ENCODE measurements at places on chromosomes 5 and 9.

DNA sequence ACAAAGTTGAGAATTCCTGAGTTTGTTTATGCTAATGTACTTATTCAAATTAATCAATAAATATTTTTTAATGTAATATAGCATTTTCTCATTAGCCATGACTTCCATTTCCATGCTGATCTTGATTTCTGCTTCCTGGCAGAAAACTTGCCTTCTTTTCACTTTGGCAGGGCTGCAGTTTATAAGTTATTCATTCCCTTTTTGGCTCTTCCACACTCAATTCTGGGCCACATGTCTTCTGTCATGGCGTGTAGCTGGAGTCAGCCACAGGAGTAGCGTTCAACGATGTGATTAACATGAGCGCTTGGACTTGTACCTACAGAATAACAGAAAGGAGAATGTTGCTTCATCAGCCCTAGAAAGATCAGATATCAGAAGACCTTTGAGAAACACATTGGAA, 172.9 kb downstream of the CFAP90 start:
- DNase-seq: no peak

GRCh38 chr9:80968611-80969010, 720.7 kb downstream of the TLE1 start:
- no peak for DNase-seq

DNA sequence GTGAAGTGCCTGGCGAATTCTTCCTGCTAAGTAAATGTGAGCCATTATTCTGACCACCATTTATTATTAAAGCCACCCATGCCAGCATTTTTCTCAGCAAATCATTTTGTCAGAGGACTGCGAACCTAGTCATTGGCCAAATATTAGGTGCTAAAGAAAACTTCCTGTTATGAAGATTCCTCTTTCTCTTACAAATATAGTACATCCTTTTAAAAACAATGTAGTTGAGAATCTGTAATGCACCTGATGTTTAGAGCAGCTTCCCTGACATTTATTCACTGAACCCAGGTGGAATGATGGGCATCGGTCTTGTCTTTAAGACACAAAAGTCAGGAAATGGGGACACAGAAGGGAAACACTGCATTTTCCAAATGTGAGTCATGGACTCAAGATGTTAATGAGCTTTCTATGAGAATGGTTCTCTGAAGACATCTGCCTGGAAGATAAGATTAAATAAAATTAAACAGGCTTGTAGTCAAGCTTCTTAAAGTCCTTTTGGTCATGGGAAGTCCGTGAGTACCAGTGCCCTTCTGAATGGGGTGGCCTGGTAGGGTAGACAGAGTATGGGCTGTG, 290.6 kb downstream of the FBXL7 start:
- no peak for DNase-seq

GRCh38 chr5:65413822-65414221, 67.9 kb downstream of the ADAMTS6 start:
- DNase-seq: no peak

DNA sequence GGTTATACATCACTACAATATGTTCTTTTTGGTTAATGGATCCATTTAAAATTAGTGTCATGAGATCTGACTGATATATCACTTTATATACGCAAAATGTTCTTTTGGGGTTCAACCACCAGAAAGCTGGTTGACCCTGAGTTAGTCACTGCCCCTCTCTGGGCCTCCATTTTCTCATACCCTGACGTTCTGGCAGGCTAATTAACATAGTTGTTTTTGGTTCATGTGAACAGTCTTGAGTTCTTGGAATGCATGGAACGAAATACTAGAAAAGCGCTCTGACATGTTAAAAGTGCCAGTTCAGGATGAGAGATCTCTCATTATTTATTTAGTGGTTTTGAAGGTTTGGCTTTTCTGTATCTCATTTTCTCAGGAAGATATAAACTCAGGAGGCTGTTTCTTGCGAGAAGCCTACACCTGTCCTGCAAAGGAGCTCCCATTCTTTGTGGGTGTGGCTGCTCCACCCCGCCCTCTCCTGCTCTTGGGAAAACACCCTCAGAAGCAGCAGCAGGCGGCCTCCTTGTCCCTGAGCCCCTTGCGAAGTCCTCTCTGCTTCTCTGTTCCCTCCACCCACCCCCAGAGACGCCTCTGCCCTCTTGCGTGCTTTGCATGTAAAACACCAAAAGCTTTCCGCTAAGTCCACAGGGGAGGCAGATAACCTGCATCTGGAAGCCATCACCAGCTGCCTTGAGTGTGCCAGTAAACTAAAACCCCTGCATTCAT, 302.4 kb upstream of the PANK3 start:
- no peak for DNase-seq

GRCh38 chr9:122221183-122221811, 7.5 kb downstream of the LHX6 start:
- DNase-seq: no peak

- no peak for DNase-seq
Measured at GRCh38 chr5:142110046-142110531, 1.5 kb downstream of the NDFIP1 start.

DNA sequence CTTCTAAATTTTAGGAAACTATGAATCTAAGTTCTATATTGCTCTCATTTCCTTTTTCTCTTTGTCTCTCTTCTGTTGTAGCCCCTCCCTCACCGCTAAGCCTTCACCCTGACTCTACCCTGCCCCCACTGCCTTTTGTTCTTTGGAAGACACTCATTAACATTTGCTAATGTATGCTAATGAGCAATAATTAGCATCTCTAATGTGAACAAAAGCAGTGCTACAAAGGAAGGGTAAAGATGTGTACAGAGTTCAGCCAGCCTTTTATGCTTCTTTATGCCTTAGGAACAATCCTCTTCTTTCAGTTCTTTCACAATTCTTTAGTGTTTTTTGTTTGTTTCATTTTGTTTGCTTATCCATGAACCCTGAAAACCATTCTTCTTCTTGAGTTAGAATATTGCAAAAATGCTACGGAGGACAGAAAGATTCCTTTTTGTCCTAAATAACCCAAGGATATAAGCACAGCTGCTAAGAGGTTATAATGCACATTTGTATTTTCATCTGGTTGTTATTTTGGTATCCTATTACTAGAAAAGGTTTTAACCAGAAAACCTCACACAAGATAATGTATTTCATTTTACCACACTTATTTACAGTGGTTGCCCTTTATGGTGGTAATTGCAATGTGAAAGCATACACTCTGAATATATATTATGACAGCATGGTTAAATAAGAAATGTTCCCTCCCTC, 159.3 kb downstream of the TMC1 start:
- peak; percentile 74 for DNase-seq

DNA sequence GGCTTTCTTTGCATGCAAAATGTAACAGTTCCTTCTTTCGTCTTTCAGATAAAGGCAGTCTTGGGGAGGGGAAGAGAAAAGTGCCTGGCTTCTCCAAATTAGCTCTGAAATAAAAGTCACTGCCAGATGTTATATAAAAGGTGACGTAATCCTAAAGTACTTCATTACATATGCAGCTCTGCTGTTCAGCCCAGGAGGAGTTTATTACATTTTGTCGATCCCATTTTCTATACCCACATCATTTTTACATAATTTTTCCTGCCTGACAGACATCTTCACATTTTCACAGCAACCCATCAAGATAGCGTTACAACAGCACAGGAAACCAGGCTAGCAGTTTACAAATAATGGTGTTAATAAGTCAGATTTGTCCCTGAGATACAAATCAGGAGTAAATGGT, 86.7 kb upstream of the SLC30A5 start:
- DNase-seq: no peak

- no peak for DNase-seq
Measured at GRCh38 chr5:15741591-15741990, 241.6 kb downstream of the FBXL7 start.

- DNase-seq: no peak
Measured at GRCh38 chr9:20357037-20357432, 265.3 kb downstream of the MLLT3 start.

DNA sequence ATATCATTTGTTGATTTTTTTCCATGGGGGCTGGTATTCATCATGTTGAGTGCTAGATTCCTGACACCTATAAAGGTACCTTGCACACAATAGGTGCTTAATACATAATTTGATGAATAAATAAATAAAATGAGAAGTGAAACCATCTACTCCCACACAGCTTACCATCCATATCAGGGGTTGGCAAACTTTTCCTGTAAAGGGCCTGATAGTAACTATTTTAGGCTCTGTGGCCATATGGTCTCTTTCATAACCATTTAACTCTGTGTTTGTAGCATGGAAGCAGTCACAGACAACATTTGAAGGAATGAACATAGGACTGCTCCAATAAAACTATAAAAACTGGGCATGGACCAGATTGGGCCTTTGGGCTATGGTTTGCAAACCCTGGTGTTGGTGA, 100.3 kb downstream of the GCNT1 start:
- no peak for DNase-seq

- DNase-seq: peak; percentile 78
Measured at GRCh38 chr5:153678617-153679329, 188.3 kb downstream of the GRIA1 start.

DNA sequence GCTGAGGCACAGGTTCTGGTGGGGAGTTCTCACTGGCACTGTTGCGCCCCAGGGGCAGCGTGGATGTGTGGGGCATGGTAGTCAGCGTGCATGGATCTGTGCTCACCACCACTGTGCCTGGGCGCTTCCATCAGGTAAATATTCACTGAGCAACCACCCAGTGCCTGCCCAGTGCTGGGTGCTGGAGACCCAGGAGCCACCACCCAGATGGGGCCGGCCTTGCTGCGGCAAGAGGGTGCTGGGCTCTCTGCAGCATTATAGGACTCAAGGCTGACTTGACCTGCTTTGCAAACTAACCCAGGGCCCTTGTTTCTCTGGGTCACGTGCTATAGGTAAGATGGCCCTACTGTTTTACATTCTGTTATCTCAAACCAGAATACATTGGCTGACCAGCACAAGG, 60.5 kb downstream of the DAP start:
- no peak for DNase-seq

DNA sequence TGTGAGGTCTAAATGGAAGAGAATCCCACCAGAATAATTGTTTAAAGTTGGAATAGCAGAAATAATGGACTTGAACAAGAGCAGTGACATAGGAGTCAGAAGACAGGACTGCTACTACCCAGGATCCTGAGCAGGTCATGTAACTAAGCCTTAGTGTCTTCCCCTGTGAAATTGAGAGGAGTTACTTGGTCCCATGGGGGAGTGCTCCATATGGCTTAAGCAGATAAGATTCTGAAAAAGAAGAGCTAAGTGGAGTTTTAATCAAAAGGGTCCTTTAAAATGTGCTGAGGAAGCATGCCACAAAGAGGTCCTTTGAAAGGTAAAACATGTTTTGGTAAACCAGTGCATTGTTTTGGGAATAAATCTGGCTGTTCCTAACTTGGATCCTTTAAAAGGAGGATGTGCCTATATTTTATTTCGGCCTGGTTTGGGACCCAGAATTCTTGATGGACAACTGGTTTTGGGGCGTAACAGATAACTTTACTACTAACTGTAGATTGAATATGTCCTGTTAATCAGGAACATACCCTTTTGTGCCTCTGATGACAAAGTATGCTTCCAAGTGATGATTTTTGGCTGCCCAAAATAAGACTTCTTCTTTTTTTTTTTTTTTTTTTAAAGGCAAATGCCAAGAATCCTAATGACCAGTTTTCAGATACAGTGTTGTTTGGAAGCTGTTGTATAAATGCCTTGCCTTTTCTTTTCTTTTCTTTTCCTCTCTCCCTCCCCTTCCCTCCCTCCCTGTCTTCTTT, 5.7 kb downstream of the RCL1 start:
- no peak for DNase-seq

GRCh38 chr9:138065287-138065686, 187.7 kb downstream of the CACNA1B start:
- no peak for DNase-seq

GRCh38 chr9:135415586-135415985, 64.0 kb upstream of the PPP1R26 start:
- DNase-seq: no peak

DNA sequence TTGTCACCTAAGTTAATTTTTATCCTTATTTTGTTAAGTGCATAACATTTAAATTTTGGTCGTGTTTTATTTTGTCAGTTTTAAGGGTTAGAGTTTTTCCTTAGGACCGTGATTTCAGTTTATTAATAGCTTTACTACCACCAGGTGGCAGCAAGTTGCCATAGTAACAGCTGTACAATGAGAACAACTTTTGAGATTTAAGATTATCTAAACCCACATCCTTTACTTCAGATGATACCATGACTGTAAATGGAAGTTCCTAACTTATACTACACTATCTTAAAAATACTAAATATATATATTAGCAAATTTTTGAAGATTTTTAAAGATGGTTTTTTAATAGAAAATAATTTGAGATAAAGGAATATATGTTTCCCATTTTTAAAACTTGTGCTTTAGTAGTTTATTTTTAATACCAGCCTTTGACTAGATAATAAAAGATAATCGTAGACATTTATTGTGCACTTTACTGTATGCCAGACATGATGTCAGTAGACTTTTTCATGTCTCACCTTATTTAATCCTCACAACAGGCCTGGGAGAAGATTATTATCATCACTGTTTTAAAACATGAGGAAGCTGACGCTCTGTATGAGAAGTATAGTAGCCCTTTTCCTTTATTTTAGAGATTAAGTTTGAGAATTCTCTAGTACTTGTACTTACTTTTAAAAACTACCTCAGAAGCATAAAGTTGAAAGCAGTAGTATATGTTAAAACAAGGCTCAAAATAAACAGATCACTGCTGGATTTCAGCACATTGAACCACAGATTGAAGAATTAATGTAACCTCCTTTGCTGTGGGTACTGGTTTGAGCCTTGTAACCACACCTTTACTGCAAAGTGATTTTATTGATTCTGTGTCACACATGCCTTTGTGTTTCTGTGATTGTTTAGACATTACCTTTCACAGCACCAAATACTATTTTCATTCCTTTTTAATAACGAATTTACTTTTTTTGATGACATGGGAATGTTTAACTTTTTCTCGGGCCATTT, 27.5 kb downstream of the SREK1 start:
- peak; percentile 21 for DNase-seq

- DNase-seq: no peak
Measured at GRCh38 chr5:12343558-12343957, 439.3 kb upstream of the CTNND2 start.

DNA sequence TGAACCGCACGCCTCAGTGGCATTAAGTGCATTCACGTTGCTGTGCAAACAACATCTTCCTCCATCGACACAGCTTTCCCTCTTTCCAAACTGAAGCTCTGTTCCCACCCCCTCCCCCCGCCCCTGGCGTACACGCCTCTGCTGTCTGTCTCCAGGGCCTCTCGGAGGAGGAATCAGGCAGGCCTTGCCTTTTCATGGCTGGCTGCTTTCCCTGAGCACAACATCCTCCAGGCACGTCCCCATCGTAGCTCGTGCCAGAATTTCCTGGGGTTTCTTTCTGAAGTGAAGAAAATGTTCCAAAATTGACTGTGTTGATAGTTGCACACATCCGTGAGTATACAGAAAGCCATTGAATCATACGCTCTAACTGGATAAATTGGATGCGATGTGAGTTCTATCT, 22.3 kb upstream of the TMEM250 start:
- DNase-seq: no peak

GRCh38 chr5:134440201-134440755, 28.6 kb upstream of the CDKN2AIPNL start:
- no peak for DNase-seq

Measured in NCI-H2029 treated with DMSO at 0.1 percent for 48 hours (cell line).